Activated T-cell treated with anti-CD3 and anti-CD28 coated beads, Interleukin-2, amount 50 U/mL, for 72 hours (primary cell): ENCODE measurements at places on chromosomes 7 and 10. TPM values are rescaled to one million over a fixed set of nuclear protein-coding genes. Genes with fewer than 3 reads are reported as not detected.

Gene SKIDA1
- 0.23 TPM for total RNA-seq

Gene IFIT1B
- not detected for total RNA-seq

Gene ACHE
- total RNA-seq, result 0.16 TPM

GRCh38 chr10:4013651-4014121 is 228.7 kb upstream of the KLF6 start:
- peaks cover 18% of the 10 kb centered on the region for H3K4me1 ChIP-seq
- H3K27ac ChIP-seq, result no peak overlapping the region
- no peaks in the 10 kb centered on the region for H3K27me3 ChIP-seq
- DNase-seq, result peak; percentile 80
- peak overlapping the region; percentile 53 for H3K4me3 ChIP-seq

DNA sequence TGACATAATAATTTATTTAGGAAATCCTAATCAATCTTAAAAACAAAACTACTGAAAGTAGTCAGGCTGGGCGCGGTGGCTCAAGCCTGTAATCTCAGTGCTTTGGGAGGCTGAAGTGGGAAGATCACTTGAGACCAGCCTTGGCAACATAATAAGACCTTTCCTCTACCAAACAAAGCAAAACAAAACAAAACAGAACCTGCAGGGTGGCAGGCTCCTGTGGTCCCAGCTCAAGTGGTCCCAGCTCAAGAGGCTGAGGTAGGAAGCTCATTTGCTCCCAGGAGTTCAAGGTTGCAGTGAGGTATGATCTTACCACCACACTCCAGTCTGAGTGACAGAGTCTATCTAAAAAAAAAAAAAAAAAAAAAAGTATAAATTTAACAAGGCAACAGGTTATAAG is 748.0 kb downstream of the CNTNAP2 start:
- H3K36me3 ChIP-seq, result no peaks in the 10 kb centered on the region
- H3K4me1 ChIP-seq, result no peaks in the 10 kb centered on the region
- H3K4me3 ChIP-seq, result no peak overlapping the region
- H3K27me3 ChIP-seq, result no peaks in the 10 kb centered on the region
- H3K27ac ChIP-seq, result no peak overlapping the region

Gene CTAGE4
- total RNA-seq, result 1.5 TPM

Gene GIGYF1
- total RNA-seq, result 53.2 TPM

Gene TAS2R3
- total RNA-seq, result 1.8 TPM

DNA sequence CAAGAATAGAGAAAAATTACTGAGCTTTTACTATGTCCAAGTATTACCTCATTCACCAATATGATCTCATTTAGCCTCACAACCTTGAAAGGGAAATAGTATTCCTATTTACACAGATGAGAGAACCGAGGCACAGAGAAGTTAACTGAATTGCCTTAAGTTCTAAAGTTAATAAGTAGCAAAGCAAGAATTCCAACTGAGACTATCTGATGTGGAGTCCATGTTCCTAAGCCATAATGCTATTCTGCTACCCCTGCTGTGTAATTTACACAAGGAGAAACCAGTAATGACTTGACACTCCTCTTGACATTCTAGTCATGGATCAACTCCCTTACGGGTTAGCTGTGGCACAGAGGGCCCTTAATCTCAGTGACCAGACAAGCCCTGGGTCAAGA is 60.7 kb downstream of the ABCB4 start:
- no peaks in the 10 kb centered on the region for H3K36me3 ChIP-seq
- H3K27ac ChIP-seq, result no peak overlapping the region
- H3K27me3 ChIP-seq, result no peaks in the 10 kb centered on the region
- H3K4me3 ChIP-seq, result no peak overlapping the region
- no peaks in the 10 kb centered on the region for H3K4me1 ChIP-seq
- no peak for DNase-seq

Gene PRXL2A
- 11.0 TPM for total RNA-seq

DNA sequence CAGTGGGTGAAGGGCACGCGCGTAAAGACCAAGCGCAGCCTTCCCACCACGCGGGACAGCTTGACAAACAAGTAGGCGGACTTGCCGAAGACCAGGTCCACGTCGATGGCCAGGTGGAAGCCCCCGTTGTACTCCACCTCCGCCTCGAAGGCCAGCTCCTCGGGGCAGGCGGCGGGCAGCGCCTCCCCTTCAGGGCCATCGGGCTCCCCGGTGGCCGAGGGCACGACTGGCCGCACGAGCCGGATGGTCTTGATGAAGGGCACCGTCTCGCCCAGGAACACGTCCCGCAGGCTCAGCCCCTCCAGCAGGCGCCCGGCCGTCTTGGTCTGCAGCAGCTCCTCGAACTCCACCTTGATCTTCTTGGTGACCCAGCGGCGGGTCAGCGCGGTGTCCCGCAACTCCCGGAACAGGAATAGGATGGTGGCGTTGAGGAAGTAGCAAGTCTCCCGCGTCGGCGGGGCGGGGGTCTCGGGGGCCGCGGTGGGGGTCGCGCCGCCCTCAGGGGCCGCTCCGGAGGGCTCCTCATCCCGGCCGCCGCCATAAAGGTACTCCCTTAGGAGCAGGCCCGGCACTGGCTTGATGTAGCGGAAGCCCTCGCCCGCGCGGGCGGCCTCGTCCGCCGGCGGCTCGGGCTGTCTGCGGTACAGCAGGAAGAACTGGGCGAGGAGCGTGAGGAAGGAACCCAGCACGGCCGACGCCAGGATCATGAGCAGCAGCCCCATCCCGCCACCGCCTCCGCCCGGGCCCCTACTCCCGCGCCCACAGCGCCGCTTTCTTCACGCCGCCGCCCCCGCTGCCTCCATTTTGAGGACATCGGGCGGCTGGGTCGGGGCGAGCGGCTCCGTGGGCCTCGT is 507 bp downstream of the PDZD8 start:
- DNase-seq, result peak; percentile 37
- peak overlapping the region; percentile 94 for H3K4me3 ChIP-seq
- H3K27me3 ChIP-seq, result peaks cover 26% of the 10 kb centered on the region
- peaks cover 38% of the 10 kb centered on the region for H3K4me1 ChIP-seq

- no peaks in the 10 kb centered on the region for H3K36me3 ChIP-seq
- DNase-seq, result no peak
- no peaks in the 10 kb centered on the region for H3K4me1 ChIP-seq
- no peak overlapping the region for H3K4me3 ChIP-seq
- H3K27me3 ChIP-seq, result no peaks in the 10 kb centered on the region
These were observed 388.9 kb upstream of the AKR1E2 start for GRCh38 chr10:4437061-4437460.

GRCh38 chr10:79139124-79139835 is 70.5 kb downstream of the ZMIZ1 start:
- no peaks in the 10 kb centered on the region for H3K27me3 ChIP-seq
- peaks cover 38% of the 10 kb centered on the region for H3K4me1 ChIP-seq
- H3K36me3 ChIP-seq, result no peaks in the 10 kb centered on the region
- H3K27ac ChIP-seq, result no peak overlapping the region

Gene SEMA3D
- 0.24 TPM for total RNA-seq

GRCh38 chr7:75896803-75897327 is 18.0 kb downstream of the RHBDD2 start:
- no peaks in the 10 kb centered on the region for H3K4me1 ChIP-seq
- no peaks in the 10 kb centered on the region for H3K36me3 ChIP-seq
- no peak for DNase-seq
- H3K27ac ChIP-seq, result no peak overlapping the region
- no peaks in the 10 kb centered on the region for H3K27me3 ChIP-seq

Gene ARHGAP12
- 5.2 TPM for total RNA-seq

Gene ABCB1
- 20.1 TPM for total RNA-seq

GRCh38 chr10:103768345-103768744 is 87.0 kb downstream of the SH3PXD2A start:
- DNase-seq, result no peak
- H3K27me3 ChIP-seq, result no peaks in the 10 kb centered on the region
- H3K4me1 ChIP-seq, result peaks cover 57% of the 10 kb centered on the region
- no peak overlapping the region for H3K27ac ChIP-seq

DNA sequence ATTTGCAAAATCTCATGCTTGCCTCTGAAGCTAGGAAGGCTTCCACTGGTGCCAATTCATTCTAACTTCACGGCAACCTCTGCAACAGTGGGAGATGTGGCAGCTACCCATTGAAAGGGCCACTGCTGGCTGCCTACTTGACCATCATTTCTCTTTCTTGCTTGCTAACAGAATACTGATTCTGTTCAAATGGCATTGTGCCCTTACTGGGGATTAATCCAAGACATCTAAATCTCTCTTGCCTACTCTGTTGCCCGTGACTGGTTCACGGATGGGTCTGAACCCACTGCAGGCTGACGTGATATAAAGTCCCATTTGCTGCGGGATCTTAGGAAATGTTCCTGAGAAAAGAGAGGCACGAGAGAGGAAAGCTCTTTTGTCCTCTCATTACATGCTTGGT is 51.3 kb upstream of the GSDME start:
- no peak for DNase-seq
- H3K4me3 ChIP-seq, result no peak overlapping the region

Gene PDE6C
- total RNA-seq, result not detected

- no peaks in the 10 kb centered on the region for H3K36me3 ChIP-seq
- no peak overlapping the region for H3K27ac ChIP-seq
- H3K4me1 ChIP-seq, result no peaks in the 10 kb centered on the region
- H3K4me3 ChIP-seq, result no peak overlapping the region
These were observed 34.3 kb upstream of the TMEM26 start for GRCh38 chr10:61487506-61487905.

Gene FGL2
- 0.93 TPM for total RNA-seq

Gene RASSF4
- total RNA-seq, result 2.8 TPM

Gene LRRC18
- total RNA-seq, result not detected

GRCh38 chr7:129047761-129048160 is 7.2 kb downstream of the TNPO3 start:
- H3K36me3 ChIP-seq, result peaks cover 4% of the 10 kb centered on the region
- no peaks in the 10 kb centered on the region for H3K27me3 ChIP-seq
- no peak overlapping the region for H3K4me3 ChIP-seq
- peaks cover 63% of the 10 kb centered on the region for H3K4me1 ChIP-seq
- DNase-seq, result no peak
- H3K27ac ChIP-seq, result peak overlapping the region; percentile 19

Gene C10orf105
- 0.35 TPM for total RNA-seq

DNA sequence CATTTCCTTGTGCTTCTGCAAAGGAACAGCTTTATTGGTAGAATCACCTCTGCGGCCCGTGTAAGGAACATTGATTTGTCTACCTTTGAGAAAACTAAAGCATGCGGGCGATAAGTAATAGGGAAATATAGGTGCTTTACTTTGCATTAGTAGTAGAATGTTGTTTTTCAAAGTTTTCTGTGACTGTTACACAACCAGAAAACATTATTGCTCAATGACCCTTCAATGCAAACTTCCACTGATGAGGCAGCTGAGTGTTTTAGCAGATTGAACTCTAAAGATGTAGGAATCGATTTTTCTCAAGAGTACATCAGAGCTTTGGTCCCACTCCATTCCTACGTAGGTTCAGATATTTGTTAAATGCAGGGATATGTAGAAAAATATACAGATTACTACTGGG is 427.8 kb downstream of the DNAJB9 start:
- H3K4me3 ChIP-seq, result no peak overlapping the region
- no peaks in the 10 kb centered on the region for H3K4me1 ChIP-seq
- no peaks in the 10 kb centered on the region for H3K27me3 ChIP-seq
- no peak overlapping the region for H3K27ac ChIP-seq
- DNase-seq, result no peak

Gene CCM2
- total RNA-seq, result 94.2 TPM

GRCh38 chr7:100477871-100478267 is 1.1 kb downstream of the TSC22D4 start:
- peak; percentile 28 for DNase-seq
- H3K27ac ChIP-seq, result peak overlapping the region; percentile 54
- H3K27me3 ChIP-seq, result no peaks in the 10 kb centered on the region
- H3K36me3 ChIP-seq, result peaks cover 9% of the 10 kb centered on the region
- H3K4me1 ChIP-seq, result peaks cover 54% of the 10 kb centered on the region

Gene ODAD2
- 0.10 TPM for total RNA-seq

DNA sequence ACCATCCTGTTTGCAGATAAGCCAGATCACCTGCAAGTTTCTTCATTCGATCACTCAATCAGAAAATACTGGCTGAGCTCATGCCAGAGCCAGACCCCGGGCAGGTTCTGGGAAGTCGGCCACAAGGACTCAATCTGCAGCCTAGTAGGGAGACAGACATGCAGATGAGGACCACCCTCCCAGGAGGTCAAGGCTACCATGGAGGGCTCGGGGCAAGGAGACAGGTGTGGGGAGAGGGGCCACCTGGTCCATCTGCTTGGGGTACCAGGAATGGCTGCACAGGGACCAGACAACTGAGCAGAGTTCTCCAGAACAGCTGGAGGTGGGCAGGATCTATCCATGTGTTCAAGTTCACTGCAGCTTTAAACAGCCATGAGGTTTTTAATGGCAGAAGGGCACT is 16.8 kb upstream of the CPXM2 start:
- H3K4me1 ChIP-seq, result no peaks in the 10 kb centered on the region
- no peaks in the 10 kb centered on the region for H3K36me3 ChIP-seq
- peaks cover 26% of the 10 kb centered on the region for H3K27me3 ChIP-seq
- no peak overlapping the region for H3K4me3 ChIP-seq

Gene AKR1D1
- not detected for total RNA-seq
